Activated gamma-delta T cell treated with anti-CD3 and anti-CD28 coated beads, Interleukin-2, amount 50 U/mL, for 16 hours (primary cell): ENCODE measurements at places on chromosomes 5 and 9.

DNA sequence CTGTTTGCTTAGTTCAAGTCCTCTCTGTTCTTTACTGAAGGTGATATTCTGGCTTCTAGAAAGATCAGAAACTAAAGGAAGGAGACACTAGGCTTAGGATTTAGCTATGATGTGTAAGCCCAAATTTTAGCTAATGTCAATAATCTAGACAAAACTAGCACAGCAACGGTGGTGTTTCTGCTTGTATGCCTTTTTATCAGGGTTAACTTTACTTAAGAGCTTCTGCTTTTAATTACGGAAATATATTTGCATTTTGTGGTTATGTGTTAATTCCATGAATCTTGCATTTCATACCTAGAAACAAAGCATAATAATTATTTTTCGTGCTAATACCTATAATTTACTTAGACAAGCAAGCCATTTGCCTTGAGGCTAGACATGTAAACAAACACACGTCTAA lies 96.1 kb downstream of the PAX5 start:
- no peak for DNase-seq

DNA sequence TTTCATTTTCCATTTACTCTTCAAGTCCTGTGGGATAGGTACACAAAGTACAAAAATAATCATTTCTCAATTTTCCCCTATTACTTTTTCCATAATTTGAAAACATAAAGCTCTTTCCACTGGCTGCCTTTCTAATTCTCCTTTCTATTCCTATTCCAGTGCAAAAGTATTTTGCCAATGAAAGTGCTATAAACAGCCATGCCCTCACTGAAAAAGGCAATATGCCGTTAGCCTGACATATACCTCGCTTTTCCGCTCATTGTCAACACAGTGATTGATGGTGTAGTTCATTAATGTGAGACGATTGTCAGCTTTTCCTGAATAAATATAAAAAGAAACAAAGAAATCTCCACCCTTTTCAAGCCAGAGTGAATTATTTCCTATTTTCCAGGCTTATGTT lies 97.5 kb downstream of the EBF1 start:
- no peak for DNase-seq

DNA sequence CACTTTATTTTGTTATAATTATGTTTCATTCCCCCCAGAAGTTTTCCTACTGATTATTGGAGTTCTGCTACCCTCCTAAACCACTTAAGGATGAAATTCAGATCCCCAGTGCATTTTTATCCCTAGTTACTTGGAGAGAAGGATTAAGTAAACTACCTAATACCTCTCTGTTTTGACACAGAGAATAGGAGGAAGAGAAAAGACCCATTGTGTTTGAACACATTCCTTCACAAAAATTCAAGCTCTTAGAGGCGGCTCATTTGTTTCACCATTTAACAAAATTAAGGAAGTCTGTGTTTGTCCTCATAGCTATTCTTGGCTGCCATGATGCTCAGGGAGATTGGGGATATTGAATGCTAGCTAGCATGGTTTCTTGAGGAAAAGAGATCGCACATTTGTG lies 492.6 kb downstream of the EBF1 start:
- no peak for DNase-seq

- DNase-seq, result no peak
Observed at GRCh38 chr5:72951671-72952468, 4.0 kb upstream of the FCHO2 start.
